ENCODE measurements at places on chromosomes 1 and 21.
A peak's percentile ranks its signal among the peaks of the same experiment; 100 is the strongest.

GRCh38 chr1:68725001-68725752 is 228.3 kb upstream of the DEPDC1 start:
- no peak for DNase-seq

- DNase-seq, result no peak
Measured at GRCh38 chr1:37323486-37324377, 150.6 kb upstream of the ZC3H12A start.

DNA sequence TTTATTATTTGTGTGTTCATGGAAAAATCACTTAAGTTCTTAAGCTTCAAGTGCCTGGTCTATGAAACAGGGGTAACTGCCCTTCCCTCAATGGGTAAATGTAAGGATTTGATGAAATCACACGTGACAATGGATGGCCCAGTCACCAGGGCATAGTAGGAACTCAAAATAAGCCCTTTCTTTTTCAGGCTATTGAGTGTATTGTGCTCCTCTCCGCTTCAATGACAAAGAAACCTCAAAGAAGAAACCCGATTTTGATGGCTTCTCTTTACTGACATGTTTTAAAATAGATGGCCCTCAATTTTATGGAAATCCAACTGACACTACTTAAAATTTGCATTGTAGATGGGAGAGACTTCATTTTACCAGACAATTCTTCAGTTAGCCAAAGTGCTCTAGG is 543.5 kb downstream of the OMA1 start:
- DNase-seq, result no peak

- no peak for DNase-seq
Measured at GRCh38 chr1:36763771-36764170, 270.5 kb downstream of the GRIK3 start.

DNA sequence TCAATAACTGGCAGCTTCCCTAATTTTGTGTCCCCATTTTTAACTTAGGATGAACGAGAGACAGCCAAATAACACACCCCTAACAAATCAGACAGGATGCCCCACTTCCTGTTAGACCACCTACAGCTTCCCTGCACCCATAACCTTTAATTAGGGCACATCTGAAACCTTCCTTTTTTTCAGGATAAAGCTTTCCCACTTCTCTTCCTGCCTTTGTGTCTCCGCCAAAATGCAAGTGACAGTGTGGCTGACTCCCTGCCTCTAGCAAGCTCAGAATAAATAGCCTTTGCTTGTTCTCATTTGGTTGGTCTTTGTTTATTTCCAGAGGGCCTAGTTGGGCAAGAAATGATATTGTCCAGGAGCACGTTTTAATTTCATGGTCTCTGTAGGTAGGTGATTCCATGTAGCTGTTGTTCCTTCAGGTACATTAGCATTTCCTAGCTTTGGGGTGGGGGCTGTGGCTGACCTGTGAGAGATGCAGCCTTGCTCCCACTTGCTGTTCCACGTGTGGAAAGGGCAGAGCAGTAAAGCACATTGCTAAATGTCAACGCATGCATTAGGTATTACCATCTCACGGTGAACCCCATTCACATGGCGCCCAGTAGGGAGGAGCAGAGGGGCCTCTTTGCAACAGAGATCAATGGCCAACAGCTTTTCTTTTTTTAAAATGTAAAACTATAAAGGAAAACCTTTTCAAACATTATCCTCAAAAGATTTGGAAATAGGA is 154.9 kb downstream of the ST6GALNAC3 start:
- DNase-seq, result no peak

DNA sequence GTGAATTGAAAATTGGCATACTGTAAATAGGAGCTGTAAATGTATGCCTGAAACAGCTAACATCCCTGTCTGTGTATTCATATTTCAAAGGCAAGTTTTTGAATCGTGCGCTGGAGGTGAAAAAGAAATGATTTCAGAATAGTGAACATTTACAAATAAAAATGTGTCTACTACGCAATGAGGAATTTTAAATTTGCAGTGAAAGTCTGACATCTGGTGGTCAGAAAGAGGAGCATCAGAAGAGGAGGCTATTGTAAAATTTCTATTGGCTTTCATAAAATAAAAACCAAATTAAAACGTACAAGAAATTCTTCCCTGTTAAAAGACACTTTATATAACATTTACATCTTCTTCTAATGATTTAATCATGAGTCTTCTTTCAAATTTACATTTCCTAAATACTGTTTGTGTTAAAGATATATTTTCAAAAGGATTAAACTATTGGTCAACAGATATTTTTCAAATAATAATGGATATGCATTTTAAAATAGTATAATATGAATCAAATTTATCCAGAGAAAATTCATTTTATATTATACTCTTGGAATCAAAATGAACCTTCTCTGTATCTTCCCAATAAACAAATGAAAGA is 113.7 kb upstream of the RRP15 start:
- DNase-seq, result no peak

GRCh38 chr1:178580096-178580495 is 67.2 kb downstream of the TEX35 start:
- no peak for DNase-seq

DNA sequence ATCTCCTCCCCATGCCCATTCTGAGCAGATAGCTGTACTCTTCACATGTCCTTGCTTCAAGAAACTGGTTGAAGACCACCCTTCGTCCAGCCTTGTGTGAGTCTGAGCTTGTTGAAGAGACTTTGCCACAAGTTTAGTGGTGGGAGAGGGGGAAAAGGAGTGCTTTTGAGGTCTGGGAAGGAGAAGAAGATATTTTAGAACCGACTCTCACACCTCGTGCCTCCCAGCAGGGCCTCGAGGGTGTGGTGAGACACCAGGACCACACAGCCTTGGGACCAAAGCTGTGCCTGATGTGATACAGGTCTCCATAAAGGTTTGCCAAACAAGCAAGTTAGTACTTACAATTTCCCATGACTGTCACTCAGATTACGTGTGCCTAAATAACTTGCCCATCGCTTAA is 201.8 kb downstream of the DYRK1A start:
- no peak for DNase-seq

DNA sequence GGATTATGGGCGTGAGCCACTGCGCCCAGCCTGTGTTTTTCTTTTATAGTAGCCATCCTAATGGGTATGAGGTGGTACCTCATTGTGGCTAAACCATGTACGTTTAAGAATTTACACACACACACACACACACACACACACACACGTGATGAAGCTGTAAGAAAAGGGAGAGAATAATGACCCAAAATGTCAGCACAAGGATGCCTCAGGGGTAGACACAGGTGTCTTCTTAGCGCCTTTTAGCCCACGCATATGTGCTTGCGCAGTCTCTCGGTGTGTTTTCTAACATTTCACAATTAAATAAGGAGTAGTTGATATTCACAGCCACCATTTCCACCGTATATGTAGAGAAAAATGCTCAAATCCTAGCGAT is 782 bp upstream of the PFKL start:
- DNase-seq, result peak; percentile 43

GRCh38 chr1:209854196-209854595 is 26.4 kb downstream of the UTP25 start:
- no peak for DNase-seq

- no peak for DNase-seq
Measured at GRCh38 chr1:208127792-208128529, 116.2 kb downstream of the PLXNA2 start.

- no peak for DNase-seq
Measured at GRCh38 chr1:197981561-197981960, 64.4 kb downstream of the LHX9 start.

GRCh38 chr1:55353707-55354620 is 138.8 kb upstream of the USP24 start:
- no peak for DNase-seq

DNA sequence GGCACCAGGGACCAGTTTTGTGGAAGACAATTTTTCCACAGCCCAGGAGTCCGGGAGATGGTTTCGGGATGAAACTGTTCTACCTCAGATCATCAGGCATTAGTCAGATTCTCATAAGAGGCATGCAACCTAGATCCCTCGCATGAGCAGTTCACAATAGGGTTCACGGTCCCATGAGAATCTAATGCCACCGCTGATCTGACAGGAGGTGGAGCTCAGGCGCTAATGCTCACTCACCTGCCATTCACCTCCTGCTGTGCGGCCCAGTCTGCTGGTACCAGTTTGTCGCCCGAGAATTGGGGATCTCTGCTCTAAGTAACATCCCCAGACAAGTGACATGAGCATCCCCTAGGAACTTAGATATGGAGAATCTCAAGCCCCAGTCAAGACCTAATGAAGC is 180.7 kb downstream of the COQ8A start:
- no peak for DNase-seq

DNA sequence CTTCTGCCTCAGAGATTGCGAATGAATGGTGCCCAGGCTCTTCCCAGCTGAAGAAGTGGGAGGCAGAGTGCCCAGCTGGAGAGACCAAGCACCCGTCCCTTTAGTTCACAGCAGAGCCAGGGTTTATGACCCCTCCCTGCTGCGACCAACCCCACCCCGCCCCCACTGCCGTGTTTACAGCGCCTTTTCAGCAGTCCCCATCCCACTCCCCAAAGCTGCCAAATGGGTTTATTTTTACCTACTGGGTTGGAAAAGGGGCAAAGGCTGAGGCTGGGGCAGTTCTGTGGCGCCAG is 23.6 kb downstream of the DYRK3 start:
- DNase-seq, result no peak

GRCh38 chr1:79777481-79778219 is 771.1 kb upstream of the ADGRL4 start:
- DNase-seq, result no peak

Data from stimulated activated naive CD4-positive, alpha-beta T cell (primary cell).